Mucosa of gallbladder (tissue), 1 donor: ENCODE measurements at places on chromosomes 2 and 18. TPM values are rescaled to one million over a fixed set of nuclear protein-coding genes. Genes with fewer than 3 reads are reported as not detected.

The AQP12A gene
- total RNA-seq: not detected

GRCh38 chr2:229910832-229911412, 10.9 kb downstream of the TRIP12 start:
- no peak for DNase-seq

The CCDC74B gene
- total RNA-seq: 3.4 TPM

The ASB18 gene
- not detected for total RNA-seq

- DNase-seq: no peak
Observed at GRCh38 chr2:39136799-39137198, 15.9 kb upstream of the SOS1 start.

DNA sequence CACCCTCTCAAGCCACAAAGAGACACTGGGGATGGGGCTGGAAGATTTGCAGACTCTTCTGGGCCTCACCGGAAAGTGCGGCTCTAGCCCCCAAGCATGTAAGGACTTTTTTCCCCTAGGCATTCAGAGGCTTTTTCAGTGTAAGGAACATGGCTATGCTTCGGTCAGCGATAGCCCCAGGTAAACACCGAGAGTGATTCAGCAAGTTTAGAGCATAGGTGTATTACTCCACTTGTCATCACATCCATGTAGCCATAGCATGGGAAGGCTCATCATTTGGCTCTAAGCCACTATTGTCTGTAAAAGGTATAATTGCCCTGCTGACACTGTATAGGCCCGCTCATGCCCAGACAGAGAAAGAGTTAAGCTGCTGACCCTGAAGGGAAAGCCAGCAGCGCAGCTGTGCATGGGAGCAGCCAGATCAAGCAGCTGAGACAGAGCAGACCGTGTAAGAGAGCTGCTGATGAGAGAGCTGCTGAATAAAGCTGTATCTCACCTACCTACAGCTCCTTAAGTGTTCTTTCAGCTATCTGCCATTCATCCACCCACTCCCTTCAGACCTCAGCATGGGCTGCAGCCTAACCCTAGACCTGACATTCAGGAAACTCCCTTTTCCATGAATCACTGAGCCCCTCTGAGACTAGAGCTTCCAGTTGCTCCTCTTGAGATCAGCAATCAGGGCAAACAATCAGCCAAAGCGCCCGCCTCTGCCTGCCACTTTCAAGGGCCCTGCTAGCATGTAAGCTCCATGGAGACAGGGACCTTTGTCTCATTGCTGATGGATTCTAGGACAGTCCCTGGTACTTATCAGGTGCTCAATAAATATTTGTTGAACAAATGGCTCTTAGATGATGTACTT, 25.5 kb downstream of the LGALSL start:
- DNase-seq: no peak

The DRC1 gene
- total RNA-seq: 0.40 TPM

The EFHD1 gene
- total RNA-seq: 6.0 TPM

The NPAS2 gene
- total RNA-seq: 47.4 TPM

DNA sequence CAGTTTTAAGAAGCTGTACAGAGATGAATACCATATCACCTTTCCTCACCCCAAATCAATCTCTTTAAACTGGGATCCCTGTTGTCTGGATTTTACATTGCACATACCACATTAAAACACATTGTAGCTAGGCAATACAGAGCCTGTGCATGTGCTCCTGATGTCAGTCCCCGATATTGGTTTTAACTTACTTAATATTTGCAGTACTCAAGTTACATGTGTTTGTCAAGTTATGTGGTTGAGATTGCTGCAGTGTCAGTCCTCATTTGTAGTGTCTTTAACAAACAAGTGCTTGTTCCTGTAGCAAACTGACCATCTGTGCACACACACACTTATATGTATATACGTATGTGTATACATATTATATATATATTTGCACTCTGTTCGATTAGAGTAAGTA, 10.4 kb upstream of the UBE2E3 start:
- no peak for DNase-seq

The ACVR1C gene
- total RNA-seq: 0.58 TPM

The PROM2 gene
- total RNA-seq: 202 TPM

The ABCG8 gene
- 2.6 TPM for total RNA-seq

The RAPGEF4 gene
- total RNA-seq: 6.4 TPM

- no peak for DNase-seq
Observed at GRCh38 chr2:96156926-96157648, 11.8 kb upstream of the DUSP2 start.

GRCh38 chr2:184004948-184005672, 593.2 kb upstream of the ZNF804A start:
- no peak for DNase-seq

The ATOH8 gene
- 9.0 TPM for total RNA-seq

GRCh38 chr2:151191001-151191400, 70.7 kb downstream of the RBM43 start:
- no peak for DNase-seq

The RASGRP3 gene
- total RNA-seq: 7.4 TPM

The ALPI gene
- 1.0 TPM for total RNA-seq

GRCh38 chr2:123468071-123468470, 557.0 kb upstream of the CNTNAP5 start:
- DNase-seq: no peak

- DNase-seq: no peak
Observed at GRCh38 chr2:156145976-156146375, 186.5 kb downstream of the NR4A2 start.

- DNase-seq: no peak
Observed at GRCh38 chr2:227888289-227888688, 16.9 kb downstream of the DAW1 start.

- no peak for DNase-seq
Observed at GRCh38 chr2:55225481-55226020, 6.5 kb downstream of the CLHC1 start.

DNA sequence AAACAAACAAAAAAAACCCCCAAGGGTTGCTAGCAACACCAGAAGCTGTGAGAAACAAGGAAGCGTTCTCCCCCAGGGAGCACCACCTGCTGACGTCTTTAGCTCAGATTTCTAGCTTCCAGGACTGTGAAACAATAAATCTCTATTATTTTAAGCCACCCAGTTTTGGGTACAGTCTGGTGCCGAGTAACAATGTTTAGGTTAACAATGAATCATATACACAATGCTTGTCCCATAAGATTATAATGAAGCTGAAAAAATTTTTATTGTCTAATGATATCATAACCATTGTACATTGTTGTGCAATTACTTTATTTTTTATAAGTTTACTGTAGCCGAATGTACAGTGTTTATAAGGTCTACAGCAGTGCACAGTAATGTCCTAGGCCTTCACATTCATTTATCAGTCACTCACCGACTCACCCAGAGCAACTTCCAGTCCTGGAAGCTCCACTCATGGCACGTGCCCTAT, 72.1 kb upstream of the CAB39 start:
- DNase-seq: no peak

DNA sequence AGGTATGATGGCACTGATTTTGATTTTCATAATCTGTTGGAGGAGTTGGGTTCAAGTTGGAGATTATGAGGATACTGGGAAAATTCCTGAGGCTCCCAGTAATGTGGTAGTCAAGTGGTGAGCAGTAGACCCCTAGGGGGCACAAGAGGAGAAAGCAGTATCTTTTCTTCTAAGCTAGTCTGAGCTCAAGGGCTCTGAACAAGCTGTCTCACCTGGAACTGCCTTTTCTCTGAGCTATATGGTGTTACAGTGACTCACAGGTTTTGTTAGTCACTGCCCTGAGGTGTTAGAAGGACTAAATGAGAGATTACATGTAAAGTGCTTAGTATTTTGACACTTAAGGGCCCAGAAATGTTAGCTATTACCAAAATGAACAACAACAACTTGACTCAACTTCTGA, 42.2 kb downstream of the CD302 start:
- no peak for DNase-seq

DNA sequence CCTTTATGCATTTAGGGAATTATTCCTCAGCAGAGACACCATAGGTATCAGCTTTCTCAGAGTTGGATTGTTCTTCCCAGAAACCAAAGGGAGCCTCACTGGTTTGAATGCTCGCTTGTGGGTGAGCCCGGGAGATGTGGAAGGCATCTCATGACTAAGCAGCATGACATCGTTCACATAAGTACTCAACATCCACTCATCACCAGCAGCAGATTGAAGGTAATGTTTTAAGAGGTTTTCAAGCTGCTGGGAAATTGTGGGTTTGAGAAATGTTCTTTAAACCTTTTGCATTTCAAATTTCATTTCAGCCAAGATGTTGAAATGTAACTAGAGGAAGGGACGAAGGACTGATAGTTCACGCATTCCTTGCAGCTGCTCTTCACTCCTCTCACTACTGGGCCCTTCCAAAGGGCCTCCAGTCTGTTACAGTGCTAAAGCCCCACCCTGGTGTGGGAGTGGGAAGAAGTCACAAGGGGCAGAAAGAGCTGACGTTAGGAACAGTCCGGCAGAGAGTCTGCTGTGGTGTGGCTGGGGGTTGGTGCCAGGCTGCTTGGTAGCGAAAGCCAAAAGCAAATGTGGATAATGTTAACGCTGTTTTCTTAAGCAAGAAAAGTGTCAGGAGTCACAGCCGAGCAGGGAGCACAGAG, 324.5 kb upstream of the EPHA4 start:
- peak; percentile 13 for DNase-seq

The SCN9A gene
- 6.8 TPM for total RNA-seq

GRCh38 chr2:170024721-170025120, 153.2 kb upstream of the MYO3B start:
- DNase-seq: no peak

The AQP12B gene
- total RNA-seq: not detected

DNA sequence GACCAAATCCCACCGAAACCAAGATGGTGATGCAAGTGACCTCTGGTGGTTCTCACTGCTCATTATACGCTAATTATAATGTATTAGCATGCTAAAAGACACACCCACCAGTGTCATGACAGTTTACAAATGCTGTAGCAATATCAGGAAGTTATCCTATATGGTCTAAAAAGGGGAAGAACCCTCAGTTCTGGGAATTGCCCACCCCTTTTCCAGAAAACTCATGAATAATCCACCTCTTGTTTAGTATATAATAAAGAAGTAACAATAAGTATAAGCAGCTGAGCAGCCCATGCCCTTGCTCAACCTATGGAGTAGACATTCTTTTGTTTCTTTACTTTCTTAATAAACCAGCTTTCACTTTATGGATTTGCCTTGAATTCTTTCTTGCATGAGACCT, 31.0 kb upstream of the FMNL2 start:
- no peak for DNase-seq

GRCh38 chr18:23658285-23658684, 4.4 kb downstream of the ANKRD29 start:
- DNase-seq: no peak

DNA sequence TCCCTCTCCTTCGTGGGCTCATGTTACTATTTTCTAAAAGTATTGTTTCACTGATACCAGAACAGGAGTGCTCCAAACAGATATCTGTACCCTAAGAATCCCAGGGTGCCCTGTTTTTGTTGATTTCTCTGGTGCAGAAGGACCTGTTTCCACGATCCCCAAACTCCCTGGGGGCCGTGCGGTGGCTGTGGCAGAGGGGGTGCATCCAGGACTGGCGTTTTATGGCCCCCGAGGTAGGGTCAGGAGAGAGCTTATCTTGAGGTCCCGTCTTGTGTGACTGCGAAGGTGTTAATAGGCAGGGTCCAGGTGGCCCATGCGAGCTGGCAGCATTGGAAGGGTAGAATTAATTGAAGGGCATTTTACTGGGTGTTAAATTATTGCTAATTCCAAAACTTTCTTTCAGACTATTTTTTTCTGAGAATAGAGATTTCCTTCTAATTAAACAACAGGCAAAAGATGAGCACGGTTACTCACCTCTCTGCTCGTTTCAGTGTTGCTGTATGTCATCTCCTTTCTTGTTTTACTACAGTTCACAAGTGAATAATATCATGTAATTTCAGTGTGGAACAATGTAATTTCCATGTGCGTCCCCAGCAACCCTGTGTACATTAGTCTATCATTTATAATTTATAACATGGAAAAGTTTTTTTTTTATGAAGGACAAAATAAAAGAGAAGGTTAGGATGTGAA, 8.2 kb downstream of the TWIST2 start:
- no peak for DNase-seq

GRCh38 chr2:9220201-9220600, 13.6 kb downstream of the ASAP2 start:
- no peak for DNase-seq
